Esophagus muscularis mucosa (tissue), 4 donors: ENCODE measurements at places on chromosomes 1 and 21. TPM values are rescaled to one million over a fixed set of nuclear protein-coding genes. Genes with fewer than 3 reads are reported as not detected.

Gene SYT14
- 0.17 TPM for total RNA-seq

Gene AHDC1
- total RNA-seq = 14.7 TPM

GRCh38 chr1:40936931-40937339 lies 42.6 kb upstream of the CTPS1 start:
- no peak overlapping the region for H3K4me3 ChIP-seq
- H3K27ac ChIP-seq = no peak overlapping the region
- no peak for DNase-seq
- no peaks in the 10 kb centered on the region for H3K36me3 ChIP-seq
- peaks cover 7% of the 10 kb centered on the region for H3K4me1 ChIP-seq

GRCh38 chr1:16114527-16115467 lies 41.1 kb downstream of the EPHA2 start:
- H3K4me1 ChIP-seq = peaks cover 4% of the 10 kb centered on the region
- H3K27me3 ChIP-seq = no peaks in the 10 kb centered on the region

- H3K36me3 ChIP-seq = no peaks in the 10 kb centered on the region
- no peak for DNase-seq
- H3K4me3 ChIP-seq = no peak overlapping the region
- no peaks in the 10 kb centered on the region for H3K27me3 ChIP-seq
- peaks cover 23% of the 10 kb centered on the region for H3K4me1 ChIP-seq
These were observed 2.7 kb upstream of the ERI3 start for GRCh38 chr1:44357710-44358109.

DNA sequence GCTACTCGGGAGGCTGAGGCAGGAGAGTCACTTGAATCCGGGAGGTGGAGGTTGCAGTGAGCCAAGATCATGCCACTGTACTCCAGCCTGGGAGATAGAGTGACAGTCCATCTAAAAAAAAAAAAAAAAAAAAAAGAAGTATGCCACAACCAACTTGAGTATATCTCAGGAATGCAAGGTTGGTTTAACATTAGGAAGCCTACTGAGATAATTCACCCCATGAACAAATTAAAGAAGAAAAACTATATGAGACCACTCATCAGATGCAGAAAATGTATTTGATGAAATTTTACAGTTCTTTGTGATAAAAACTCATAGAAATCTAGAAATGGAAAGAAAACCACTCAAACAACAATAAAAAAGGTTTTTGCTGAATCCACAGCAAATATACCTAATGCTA lies 373.8 kb downstream of the LMO4 start:
- no peak for DNase-seq
- no peaks in the 10 kb centered on the region for H3K36me3 ChIP-seq
- no peak overlapping the region for H3K27ac ChIP-seq
- no peak overlapping the region for H3K4me3 ChIP-seq
- no peaks in the 10 kb centered on the region for H3K27me3 ChIP-seq

GRCh38 chr1:53296117-53296749 lies 31.6 kb downstream of the LRP8 start:
- H3K27ac ChIP-seq = no peak overlapping the region
- no peak for DNase-seq
- no peaks in the 10 kb centered on the region for H3K36me3 ChIP-seq
- H3K4me1 ChIP-seq = peaks cover 10% of the 10 kb centered on the region

DNA sequence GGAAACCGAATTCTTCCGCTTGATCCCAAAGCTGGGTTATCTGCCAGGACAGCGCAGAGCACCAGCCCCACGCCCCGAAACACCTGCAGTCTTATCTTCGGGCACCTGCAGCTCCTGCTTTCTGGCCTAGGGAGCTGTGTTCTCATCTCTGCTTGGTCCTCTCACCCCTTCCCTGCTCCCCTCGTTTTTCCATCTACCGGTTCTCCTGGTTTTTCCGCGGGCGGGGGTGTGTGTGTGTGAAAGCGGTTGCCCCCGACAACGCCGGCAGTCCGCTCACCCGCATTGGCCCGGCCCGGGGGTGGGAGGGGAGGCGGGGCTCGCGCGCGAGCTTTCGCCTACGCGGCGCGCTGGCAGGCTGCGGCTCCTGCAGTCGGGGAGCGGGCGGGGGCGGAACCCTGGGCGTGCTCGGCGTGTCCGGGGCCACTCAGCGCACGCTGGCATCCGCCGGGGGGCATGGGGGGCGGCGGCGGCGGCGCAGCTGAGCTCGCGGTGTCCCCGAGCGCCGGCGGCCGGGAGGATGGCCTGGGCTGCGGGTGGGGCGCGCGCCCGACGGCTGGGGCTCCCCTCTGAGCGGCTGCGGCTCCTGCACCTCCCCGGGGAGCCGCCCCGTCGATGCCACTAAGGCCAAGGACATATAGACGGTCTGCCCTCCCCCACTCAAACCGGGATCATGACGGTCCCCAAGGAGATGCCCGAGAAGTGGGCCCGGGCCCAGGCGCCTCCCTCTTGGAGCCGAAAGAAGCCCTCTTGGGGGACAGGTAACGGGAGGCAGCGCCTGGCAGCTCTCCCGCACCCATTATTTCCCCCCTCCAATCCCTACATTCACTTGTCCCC lies 3.2 kb downstream of the ATP8B2 start:
- peak overlapping the region; percentile 94 for H3K4me3 ChIP-seq
- peaks cover 34% of the 10 kb centered on the region for H3K4me1 ChIP-seq
- DNase-seq = peak; percentile 96
- H3K27me3 ChIP-seq = no peaks in the 10 kb centered on the region
- H3K27ac ChIP-seq = peak overlapping the region; percentile 99
- peaks cover 23% of the 10 kb centered on the region for H3K36me3 ChIP-seq
